ENCODE measurements at places on chromosomes 2 and 18.

GRCh38 chr2:64936809-64937208, 52.4 kb upstream of the SLC1A4 start:
- no peak for DNase-seq

DNA sequence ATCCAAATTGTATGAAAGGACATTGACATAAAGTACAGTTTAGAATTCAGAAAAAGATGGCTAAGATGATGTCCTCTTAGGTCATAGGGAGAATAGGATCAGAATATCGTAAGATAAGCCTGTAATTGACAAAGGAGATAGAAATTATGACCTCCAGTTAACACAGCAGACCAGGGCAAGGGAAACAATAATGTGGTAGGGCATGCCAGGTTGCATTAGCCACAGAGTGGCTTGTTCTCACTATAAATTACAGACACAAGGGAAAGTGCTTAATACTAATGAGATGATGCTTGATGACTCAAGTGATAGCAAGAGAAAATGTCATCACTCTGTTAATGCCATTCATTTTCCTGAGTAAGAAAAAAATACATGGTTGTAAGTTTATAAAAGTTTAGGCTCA, 48.9 kb upstream of the LRP1B start:
- DNase-seq, result no peak

- no peak for DNase-seq
These were observed 76.5 kb upstream of the B3GNT2 start for GRCh38 chr2:62119311-62119974.

DNA sequence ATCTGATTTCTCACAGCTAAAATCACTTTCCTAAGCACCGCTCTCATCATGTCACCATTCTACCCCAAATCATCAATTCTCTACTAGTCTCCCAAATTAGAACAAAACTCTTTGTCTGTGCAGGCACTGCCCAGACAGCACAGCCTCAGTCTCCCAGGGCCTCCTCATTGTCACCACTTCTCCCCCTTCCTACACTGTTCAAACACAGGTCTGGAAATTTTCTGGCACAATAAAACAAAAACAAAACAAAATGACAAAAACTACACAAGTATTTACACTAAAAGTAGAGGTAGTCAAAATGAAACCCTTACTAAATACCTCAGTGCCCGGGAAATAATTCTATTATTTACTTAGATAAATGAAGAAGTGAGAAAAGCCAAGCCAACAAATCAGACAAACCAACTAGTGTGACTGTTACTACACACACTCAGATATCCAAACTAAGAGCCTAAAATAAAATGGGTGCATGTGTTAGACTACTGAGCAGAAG, 156.2 kb upstream of the DNMT3A start:
- DNase-seq, result no peak

GRCh38 chr18:51762373-51762772, 564.9 kb upstream of the MEX3C start:
- DNase-seq, result no peak

DNA sequence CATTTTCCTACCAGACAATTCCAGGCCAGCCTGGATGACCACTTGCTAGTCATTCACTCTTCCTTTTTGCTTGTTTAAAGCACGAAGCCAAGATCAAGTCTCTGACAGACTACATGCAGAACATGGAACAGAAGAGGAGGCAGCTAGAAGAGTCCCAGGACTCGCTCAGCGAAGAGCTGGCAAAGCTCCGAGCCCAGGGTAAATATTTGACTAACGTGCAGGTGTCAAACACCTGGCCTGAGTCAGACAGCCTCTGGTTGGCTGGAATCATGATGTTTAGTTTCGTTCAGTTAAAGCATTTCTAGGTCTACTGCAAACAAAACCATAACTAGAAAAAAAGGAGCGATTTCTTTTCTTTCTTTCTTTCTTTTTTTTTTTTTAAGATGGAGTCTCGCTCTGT, 44.2 kb upstream of the LYPD6B start:
- no peak for DNase-seq

DNA sequence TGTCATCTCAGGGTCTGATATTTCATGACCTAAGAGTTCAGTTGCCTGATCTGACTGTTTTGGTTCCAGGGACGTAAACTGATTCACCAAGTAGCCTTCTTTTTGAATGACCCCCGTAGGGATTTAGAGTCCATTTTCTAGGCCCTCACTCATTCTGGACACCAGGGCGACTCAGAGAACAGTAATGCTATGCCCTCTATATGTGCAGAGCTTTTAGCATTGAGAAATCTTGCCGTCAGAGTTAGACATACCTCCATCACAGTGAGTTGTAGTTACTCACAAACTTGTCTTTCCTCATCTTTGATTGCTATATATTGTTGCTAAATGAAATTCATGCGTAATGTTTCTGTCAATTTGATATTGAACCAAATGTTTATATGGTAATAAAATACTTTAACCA, 92.3 kb downstream of the OSBPL6 start:
- no peak for DNase-seq

DNA sequence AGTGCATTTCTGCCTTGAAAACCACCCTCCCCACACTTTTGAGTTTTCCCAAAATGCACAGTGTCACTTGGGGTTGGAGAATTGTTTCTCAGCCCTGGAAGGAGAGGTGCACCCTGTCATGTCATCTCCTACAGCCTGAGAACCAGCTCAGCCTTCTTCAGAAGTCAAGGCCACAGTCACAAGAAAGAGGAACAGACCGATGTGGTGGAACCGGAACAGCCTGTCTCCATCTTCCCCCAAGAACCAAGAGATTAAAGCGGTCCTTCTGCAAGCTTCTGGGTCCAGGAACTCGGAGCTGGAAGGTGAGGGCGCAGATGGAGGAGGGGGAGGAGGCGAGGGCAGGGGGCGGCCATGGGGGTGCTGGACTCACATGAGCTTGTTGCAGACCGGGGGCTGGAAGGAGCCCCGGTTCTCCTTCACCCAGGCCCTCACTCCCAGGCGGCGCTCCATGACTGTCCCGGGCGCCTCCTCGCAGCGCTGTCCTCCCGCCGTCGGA, 248 bp downstream of the HAAO start:
- DNase-seq, result no peak

DNA sequence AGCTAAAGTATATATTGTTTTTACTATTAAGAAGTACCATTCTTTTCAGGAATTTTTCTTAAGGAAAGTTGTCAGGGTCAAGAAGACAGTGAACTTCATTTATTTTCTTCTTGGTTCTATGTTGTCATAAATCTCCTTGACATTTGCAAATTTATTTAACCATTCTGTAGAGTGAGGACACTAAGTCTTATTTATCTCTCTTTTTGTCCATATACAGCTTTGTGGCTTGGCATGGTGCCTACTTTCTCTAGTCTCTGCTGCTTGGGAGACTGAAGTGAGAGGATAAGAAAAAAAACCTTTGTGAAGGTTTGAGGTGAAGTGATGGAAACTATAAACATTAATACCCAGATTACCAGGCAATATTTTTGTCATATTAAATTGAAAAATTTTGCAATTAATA, 1389.4 kb downstream of the SUCLG1 start:
- DNase-seq, result no peak

DNA sequence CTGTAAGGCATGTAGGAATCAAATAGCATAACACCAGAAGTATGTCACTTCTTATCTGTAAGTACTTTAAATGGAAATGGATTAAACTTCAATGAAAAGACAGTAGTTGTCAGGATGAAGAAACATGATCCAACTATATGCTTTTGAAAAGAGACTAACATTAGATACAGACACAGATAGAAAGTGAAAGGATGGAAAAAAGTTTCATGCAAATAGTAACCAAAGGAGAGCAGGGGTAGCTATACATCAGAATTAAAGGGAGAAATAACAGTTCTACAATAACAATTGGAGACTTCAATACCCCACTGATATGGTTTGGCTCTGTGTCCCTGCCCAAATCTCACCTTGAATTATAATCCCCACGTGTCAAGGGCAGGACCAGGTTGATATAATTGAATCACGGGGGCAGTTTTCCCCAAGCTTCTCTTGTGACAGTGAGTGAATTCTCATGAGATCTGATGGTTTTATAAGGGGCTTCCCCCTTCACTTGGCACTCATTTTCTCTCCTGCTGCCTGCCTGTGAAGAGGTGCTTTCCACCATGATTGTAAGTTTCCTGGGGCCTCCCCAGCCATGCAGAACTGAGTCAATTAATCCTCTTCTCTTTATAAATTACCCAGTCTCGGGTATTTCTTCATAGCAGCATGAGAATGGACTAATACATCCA, 205.4 kb upstream of the CDH2 start:
- DNase-seq, result no peak

DNA sequence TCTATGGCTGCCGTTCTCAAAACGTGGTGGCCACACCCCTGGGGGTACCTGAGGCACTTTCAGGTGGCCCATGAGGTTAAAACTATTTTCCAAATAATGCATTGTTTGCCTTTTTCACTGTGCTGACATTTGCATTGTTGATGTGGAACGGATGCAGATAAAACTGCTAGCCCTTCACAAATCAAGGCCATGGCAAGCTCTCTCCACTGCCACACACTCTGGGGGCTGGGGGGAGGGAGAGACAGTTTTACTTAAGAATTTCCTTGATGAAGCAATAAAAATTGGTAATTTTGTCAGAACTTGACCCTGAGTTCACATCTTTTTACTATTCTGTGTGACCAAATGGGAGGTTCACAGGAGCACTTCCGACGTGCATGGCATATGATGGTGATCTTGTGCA, 22.0 kb upstream of the TGIF1 start:
- DNase-seq, result no peak

- no peak for DNase-seq
These were observed 628 bp downstream of the SH2D6 start for GRCh38 chr2:85419009-85419675.

GRCh38 chr2:212990697-212991096, 160.7 kb downstream of the IKZF2 start:
- no peak for DNase-seq
